ENCODE measurements at places on chromosomes 2 and 18.
A peak's percentile ranks its signal among the peaks of the same experiment; 100 is the strongest.

DNA sequence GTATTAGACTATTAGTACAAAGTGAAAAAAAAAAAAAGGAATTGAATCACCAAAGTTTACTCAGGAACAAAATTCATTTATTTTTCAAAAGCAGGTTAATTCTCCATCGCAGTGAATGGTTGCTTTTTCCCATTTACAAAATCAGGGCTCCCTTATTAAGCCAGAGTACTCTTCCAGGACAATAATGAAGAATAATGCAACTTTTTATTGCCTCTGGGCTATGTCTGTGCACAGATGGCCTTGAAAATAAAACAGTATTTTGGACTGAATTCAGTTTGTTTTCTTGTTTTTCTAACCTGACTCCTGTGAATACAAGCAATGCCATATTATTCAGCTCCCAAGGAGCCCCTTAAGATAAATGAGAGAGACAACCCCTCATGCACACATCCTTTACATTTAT is 246.8 kb downstream of the KCNS3 start:
- DNase-seq: no peak

DNA sequence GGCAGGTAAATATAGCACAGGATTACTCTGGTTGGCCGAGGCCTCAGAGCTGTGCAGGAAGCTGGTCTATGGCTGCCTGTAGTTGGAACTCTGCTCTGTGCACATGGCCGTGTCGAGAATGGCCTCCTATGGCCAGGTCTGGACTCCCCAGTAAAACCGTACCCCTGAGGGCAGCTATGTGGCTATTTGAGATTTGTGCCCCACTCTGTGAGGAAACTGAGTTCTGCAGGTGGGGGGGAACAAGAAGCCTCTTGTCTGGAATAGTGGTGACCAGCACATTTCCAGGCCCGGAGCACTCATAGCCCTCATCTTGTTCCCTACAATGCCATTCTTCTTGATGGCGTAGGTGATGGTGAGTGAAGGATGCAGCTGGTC is 15.0 kb upstream of the TEX51 start:
- DNase-seq: no peak

- no peak for DNase-seq
These were observed 281.6 kb downstream of the ZNF385B start for GRCh38 chr2:179579800-179580199.

GRCh38 chr18:26963292-26963691 is 97.8 kb upstream of the AQP4 start:
- DNase-seq: no peak

- no peak for DNase-seq
These were observed 67.6 kb downstream of the DHRS9 start for GRCh38 chr2:169136885-169137534.

DNA sequence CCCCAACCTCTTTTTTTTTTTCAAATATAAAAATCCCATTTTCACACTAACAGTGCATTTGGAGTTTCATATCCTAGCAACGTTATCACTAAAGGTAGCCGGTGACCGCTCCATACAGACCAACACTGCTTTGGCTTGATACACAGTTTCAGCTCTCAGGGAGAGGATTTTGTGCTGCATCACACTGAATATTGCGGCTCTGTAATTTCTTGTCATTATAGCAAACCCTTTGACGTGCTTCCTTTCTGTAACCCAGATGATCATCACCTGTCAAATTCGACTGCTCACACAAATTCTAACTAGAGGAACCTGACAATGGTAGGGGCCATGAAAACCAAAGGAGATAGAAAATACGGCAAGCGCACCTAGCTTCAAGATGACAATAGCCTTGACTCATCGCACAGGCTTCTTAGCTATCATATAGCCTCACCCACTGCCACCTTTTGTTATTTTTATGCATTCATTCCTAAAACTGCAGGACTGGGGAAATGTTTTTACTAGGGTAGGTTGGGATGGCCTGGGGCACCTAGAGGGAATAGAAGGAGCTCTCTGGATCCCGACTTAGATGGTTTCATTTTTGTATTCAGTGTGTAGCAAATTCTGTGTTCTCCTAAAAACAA is 582.9 kb upstream of the PIK3C3 start:
- no peak for DNase-seq

DNA sequence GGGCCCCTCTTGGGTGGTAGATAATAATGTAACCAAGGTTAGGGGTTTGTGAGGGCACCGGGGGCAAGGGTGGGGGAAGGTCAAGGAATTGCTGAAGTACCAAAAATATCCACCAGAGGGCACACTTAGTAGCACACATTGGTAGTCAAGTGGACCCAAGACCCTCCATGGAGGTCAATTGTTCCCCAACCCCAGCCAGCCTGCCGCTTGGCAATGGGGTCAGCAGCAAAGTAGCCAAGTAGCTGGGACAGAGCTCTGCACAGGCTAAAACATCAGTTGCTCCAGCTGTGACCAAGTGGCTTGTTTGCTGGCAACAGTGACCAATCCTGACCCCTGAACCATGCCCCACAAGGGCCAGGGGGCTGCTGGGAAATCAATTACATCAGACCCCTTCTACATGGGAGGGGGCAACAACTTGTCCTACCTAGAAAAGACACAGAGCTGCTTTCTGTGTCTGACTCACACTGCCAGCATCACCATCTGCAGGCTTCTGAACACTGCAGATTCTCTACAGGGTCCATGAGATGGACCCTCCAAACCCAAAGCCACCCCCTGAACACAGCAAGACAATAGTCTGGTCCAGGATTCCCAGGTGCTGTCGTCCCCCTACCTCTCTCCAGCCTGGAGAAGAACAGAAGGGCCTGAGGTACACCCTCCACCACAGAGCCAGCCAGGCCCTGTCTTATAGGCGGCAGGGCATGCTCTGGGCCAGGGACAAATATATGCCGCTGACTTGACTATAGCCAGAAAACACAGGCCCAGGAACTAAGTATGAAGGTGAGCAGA is 76.0 kb downstream of the EMX1 start:
- no peak for DNase-seq

- DNase-seq: no peak
These were observed 391.6 kb upstream of the HS6ST1 start for GRCh38 chr2:128710242-128710641.

GRCh38 chr2:110860630-110861029 is 128.3 kb downstream of the ACOXL start:
- DNase-seq: no peak

DNA sequence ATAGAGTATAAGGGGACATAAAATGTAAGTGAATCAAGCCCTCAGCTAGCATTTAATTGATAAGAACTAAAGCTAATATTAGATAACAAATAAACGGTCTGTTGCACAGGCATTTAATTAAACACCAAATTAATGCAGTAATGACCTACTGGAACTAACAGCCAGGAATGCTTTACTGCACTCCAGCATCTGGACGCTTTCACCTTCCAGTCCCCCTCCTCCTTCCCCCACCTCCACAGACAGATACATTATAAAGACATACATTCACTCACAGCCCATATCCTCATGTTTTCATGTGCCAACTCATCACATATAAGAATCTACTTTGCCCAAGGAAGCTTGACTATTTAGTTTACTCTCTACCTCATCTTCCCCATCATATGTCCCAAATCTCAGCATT is 337.4 kb upstream of the PIK3C3 start:
- DNase-seq: no peak

DNA sequence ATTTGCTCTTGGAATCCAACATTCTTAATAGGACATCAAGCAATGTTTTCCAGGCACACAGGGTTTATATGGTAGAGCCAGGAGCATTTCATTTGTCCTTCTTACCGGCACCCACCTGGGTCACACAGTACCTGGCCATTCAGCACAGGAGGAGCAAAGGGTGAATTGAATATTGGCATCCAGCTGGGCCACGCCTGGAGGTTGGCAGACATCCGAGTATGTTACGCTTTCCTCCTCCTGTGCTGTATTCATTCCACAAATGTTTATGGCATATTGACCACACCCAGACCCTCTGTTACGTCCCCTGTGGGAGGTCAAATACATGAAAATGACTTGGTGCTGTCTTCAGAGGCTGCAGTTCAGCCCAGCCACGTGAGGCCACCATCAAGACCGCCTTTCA is 206.2 kb downstream of the RTP5 start:
- DNase-seq: no peak

- no peak for DNase-seq
These were observed 7.1 kb downstream of the SCLY start for GRCh38 chr2:238067939-238068338.

DNA sequence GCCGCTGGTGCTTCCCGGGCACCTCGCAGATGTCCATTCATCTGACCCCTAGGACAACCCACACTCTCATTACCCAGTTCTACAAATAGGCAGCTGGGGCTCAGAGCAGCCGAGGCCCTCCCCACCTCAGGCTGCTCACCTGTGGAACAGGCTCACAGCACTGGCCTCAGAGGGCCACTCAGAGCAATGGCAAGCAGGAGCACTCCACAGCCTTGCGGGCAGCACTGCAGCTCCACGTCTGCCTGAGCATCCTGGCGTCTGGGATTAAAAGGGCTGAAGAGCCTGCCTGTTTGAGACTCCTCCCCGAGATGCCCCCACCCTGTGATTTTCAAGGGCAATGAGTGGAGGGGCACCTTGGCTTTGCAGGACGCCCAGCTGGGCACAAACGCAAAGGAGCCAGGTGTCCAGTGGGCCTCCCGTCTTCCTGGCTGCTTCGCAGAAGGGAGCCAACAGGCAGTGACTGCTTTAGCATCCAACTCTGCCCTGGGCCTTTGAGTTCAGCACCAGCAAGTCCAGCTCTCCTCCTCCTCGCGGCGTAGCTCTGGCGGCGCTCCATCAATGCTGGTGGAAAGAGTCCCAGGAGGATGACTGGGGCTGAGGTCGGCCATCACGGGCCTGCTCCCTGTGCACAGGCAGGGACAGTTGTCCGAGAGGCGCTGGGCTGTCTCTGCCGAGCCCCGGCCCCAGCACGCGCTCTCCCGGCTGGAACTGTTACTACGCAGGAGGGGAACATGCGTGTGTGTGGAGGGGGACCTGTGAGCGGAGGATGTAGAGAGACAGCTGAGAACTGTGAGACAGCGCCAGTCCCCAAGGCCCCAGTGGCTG is 297.2 kb downstream of the NDUFA10 start:
- DNase-seq: no peak

DNA sequence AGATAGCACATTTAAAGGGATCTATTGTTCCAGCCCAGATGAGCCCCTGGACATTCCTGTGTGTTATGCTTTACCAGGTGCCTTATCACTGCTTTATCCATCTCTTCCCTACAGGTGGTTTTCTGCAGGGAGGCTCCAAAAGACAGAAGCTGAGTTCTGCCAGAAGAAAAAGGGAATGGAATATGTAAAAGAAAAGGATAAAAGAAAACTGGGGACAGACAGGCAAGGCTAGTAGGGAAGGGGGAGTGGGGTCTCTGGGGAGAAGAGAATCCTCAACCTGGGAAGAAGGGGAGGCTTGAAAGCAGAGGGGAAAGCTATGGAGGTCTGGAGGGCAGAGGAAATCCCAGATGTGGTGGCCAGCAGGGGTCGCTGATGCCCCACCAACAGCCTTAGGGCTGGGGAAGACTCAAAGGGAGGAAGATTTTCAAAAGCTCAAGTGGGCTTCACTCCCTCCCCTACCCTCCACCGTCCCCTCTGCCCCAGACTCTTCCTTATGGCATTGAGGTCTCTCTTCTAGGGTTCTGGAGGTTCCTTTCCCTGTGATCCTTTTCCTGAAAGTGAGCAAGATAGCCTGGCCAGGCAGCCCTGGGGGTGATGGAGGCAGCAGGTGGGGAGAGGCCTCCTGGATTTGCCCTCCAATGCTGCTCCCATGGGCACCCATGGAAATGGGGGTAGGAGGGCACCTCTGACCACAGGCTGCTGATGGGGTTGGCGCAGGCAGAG is 178.1 kb upstream of the PKDCC start:
- peak; percentile 30 for DNase-seq

DNA sequence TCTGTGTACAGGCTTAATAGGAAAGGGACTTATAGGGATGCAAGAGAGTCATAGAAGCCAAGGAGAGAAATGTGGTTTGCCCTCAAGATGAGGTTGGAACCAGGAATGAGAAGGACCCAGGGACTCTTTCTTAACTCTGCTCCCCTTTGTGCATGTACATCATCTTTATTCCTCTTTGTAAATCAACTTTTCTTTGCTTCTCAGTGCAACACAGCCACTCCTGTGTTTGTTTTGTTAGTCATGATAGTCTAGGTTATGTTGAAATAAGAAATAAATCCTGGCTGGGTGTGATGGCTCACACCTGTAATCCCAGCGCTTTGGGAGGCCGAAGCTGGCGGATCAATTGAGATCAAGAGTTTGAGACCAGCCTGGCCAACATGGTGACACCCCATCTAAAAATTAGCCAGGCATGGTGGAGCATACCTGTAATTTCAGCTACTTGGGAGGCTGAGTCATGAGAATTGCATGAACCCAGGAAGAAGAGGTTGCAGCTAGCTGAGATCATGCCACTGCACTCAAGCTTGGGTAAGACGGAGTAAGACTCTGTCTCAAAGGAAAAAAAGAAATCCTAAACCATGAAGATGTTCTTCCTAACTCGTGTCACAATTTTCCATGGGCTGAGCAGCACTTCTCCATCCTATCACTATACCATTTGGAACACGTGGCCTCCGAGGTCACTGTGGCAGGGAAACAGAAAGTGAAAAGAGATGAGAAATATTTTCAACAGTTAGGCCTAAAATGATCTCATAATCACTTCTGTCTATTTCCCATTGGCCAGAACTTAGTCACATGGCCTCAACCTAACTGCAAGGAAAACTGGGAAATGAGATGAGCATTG is 73.0 kb upstream of the TMEM17 start:
- peak; percentile 33 for DNase-seq

- peak; percentile 80 for DNase-seq
These were observed 267.0 kb upstream of the HS6ST1 start for GRCh38 chr2:128585706-128586105.

GRCh38 chr18:70288851-70289328 is at the start of gene SOCS6:
SOCS6 (plus strand) TSS chr18:70289045; CDS start chr18:70324669, 35,624 bp downstream.
- DNase-seq: peak; percentile 15

DNA sequence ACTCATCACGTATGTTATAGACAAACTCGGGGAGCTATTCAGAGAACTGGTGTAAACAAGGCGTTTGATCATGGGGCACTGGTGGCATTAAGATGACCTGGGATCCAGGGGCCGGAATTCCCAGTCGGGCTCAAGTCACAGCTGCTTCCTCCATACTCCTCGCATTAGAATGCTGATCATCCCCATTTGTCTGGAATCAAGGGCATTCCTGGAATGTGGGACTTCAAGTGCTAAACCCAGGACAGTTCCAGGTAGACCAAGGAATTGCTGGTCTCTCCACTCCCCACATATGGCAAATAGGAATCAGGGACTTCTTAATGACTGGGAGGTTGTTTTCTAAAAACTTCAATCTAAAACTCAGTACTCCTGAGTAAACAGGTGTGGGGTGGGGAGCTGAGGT is 355.7 kb upstream of the RAB6C start:
- no peak for DNase-seq

DNA sequence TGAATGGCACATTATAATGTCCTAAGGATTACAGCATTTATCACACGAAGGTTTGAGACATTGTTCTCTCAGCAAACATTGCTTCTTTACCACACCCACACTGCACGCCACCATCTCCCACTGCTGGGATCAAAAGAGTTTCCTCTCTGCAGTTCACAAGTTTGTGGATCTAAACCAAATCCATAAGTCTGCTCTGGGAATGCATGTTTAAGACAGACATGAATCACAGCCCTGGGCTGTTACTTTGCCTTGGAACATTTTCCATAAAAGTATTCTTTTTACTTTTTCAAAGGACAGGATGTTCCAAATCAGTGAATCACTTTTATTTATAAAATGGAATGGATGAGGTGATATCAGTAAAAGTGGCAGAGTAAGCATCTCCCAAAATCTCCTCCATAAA is 36.1 kb downstream of the STPG4 start:
- no peak for DNase-seq
